NCI-H226 (cell line): ENCODE measurements at places on chromosomes 3 and 15.

GRCh38 chr3:29721789-29722188 lies 440.9 kb downstream of the RBMS3 start:
- DNase-seq = no peak

DNA sequence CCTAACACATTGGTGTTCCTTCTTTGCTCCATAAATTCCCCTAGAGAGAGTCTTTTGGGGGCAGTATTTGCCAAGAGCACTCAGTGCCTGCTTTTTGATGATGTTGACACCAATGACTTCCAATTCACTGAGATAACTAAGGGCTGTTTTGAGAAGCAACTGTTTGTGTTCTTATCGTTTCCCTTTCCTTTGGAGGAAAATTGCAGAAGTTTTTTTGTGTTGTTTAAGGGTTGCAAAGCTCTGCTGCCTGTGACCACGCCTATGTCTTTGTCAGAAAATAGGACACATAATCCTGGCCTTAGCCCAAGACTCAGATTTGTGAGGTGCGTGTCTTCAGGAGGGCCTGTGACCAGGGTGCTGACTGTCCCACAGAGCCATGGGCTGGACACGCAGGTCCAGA lies 99.6 kb downstream of the FAM43A start:
- no peak for DNase-seq

DNA sequence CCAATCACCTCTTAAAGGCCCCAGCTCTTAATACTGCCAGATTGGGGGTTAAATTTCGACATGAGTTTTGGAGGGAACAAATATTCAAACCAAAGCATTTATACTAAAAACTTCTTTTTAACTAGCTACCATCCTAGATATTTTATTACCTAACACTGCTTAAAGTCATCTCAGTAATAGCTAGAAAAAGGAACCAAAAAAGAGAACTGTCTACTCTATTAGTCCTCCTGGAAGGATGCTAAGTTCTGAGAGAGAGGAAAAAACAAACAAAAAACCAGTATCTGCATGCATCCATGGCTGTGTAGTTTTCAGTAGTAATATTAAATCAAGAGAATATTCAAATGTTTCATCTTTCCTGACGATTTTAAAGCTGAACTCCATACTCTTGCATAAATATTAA lies 5.8 kb downstream of the CPOX start:
- DNase-seq = no peak

- DNase-seq = peak; percentile 19
Measured at GRCh38 chr3:69032142-69032541, 18.7 kb upstream of the EOGT start.

- DNase-seq = no peak
Measured at GRCh38 chr3:120673116-120673515, 8.9 kb downstream of the HGD start.
